IPS DF 19.7 (cell line): ENCODE measurements at places on chromosomes 6 and 20.

DNA sequence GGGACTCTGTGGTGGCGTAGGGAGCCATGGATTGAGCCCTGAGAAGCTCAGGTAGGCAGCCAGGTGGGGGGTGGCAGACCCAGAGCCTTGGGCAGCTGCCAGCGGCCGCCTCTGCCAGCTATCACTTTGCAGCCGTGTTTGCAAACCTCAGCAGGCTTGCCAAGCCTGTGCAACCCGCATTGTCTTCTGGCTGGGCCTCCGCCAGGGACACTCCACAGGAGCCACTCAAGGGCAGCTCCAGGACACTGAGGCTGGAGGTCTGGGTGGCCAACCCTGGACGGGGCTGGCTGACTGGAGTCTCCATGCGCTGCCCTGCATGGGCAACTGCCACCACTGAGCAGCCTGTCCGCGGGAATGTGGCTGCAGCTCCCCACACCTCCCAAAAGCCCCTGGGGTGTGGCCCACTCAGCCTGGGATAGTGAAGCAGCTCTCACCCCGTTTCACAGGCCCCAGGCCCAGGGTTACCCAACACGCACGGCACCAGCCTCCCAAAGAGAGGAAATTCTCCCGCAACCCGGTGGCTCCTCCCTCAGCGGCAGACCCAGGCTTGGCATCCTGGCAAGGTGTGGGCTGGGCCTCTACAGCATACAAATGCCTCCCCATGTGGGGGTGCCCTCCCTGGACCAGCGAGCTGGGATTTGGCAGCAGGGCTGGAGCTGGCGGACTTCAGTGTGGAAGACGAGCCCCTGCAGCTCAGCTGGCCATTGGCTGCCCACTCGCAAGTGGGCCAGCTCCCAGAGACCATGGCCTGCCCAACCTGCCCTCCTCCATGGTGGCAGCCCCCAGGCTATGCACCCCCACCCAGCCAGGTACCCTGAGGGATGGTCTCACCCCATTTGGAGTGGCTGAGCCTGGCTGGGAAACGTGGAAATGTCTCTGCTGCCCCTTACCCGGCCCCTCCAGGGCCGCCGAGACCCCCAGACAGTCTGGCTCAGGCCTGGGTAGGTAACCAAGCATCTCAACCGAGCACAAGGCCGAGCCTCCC, 2.9 kb downstream of the CHRNA4 start:
- DNase-seq: no peak

DNA sequence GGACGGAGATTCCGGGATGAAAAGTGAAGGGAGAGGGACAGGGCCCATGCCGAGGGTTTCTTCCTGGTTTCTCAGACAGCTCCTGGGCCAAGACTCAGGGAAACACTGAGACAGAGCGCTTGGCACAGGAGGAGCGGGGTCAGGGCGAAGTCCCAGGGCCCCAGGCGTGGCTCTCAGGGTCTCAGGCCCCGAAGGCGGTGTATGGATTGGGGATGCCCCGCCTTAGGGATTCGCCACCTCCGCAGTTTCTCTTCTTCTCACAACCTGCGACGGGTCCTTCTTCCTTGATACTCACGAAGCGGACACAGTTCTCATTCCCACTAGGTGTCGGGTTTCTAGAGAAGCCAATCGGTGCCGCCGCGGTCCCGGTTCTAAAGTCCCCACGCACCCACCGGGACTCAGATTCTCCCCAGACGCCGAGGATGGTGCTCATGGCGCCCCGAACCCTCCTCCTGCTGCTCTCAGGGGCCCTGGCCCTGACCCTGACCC, 55.0 kb upstream of the HLA-A start:
- no peak for DNase-seq

DNA sequence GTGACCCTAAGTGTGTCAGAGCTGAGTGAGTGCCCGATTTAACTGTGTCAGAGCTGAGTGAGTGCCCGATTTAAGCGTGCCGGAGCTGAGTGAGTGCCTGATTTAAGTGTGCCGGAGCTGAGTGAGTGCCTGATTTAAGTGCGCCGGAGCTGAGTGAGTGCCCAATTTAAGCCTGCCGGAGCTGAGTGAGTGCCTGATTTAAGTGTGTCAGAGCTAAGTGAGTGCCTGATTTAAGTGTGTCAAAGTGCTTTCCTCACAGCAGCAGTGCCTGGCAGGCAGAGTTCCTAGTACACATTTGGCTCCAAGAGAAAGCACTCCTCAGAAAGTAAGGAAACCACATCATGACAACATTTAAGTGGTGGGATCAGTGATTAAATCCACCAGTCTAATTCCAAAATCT, 13.2 kb downstream of the SERAC1 start:
- DNase-seq: no peak

GRCh38 chr6:165753506-165753905, 90.5 kb upstream of the PDE10A start:
- DNase-seq: no peak

DNA sequence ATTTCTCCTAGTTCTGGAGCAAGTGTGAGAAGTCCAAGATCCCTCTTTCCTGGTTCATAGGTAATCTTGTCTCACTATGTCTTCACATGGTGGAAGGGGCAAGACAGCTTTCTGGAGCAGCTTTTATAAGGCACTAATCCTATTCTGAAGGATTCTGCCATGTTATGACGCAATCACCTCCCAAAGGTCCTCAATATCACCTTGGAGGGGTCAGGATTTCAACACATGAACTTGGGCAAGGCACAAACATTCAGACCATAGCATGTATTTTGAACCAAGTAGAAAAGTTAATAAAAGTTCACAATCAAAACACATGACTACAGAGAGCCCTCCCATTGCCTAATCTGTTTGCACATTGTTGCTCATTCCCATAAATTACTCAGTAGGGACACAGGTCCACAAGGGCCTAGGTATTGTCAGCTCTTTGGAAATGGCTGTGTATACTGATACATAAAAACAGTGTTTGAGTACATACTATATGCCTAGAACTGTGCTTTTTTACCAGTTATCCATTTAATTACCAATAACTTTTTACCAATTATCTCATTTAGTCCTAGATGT, 11.3 kb upstream of the TRDN start:
- DNase-seq: no peak

GRCh38 chr6:55659304-55659703, 80.3 kb upstream of the HMGCLL1 start:
- DNase-seq: no peak

GRCh38 chr6:149834513-149835481, 29.4 kb downstream of the LRP11 start:
- DNase-seq: no peak

DNA sequence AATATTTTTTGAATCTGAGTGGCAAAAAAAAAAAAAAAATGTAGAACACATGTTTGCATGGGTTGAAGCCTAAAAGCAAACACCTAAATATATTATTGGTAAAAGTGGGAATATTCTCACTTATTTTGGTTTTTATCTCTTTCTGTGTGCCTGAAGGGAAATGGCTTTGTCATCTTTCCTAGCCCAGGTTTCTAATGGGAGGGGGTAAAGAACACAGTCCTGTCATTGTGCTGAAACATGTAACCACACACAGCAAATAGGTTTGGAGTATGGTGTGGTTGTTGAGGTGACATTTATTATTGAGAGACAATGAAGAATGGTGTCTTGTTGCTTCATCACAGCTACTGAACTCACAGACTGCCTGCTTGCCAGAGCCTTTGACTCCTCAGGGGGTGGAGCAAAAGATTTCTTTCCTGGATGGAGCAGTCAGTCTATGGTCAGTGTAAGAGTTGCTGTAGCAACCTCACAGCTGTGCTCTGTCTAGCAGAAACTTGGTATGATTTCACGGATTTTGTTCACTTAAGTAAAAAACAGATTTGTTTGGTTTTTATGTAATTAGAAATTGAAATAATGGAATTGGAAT, 70.2 kb downstream of the CEP57L1 start:
- no peak for DNase-seq

- DNase-seq: no peak
Observed at GRCh38 chr20:1663917-1664316, 6.3 kb upstream of the SIRPG start.

DNA sequence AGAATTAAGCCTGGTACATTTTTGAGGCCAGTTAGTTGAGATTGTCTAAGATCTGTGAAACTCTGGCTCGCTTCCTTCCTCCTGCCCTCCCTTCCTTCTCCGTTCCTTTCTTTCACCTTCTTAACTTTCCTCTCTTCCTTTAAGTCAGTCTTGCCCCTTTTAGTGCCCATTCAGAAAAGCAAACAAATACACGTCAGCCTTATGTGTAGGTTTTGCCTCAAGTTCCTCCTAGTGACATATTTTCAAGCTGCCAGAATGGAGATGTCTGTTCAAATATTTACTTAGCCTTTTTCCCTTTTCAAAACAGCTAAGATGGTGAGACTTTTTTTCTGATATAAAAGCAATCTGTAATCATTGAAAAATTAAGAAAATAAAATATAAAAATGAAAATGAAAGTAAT, 178.4 kb downstream of the FARS2 start:
- DNase-seq: no peak

DNA sequence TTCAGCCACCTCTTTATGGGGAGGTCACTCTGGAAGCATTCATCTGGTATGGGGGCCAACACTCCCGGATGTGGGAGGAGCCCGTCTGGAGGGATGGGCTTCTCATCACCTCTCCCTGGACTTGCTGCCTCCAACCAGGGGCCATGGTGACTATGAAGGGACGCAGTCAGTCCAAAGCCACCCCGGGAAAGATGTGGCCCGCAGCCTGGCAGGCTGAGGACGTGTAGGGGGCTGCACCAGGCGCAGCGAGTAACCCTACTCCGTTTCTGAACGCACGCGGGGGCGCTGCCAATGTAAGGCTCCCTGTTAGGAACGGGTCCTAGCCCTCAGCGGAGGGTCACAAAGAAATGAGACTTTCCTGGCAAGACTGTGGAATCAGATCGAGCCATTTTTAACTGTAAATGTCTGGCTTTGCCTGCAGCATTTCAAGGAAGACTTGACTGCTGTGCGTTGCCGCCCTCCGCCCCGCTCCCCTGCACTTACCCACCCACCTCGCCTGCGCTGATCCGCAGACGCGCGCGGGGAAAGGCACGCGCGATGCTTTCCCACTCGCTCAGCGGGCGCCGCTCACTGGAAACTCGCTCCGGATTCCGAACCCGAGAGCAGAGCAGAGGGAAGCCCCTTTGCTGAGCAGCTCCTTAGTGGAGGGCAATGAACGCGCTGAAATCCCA, 55.1 kb downstream of the IL20RA start:
- DNase-seq: peak; percentile 50

DNA sequence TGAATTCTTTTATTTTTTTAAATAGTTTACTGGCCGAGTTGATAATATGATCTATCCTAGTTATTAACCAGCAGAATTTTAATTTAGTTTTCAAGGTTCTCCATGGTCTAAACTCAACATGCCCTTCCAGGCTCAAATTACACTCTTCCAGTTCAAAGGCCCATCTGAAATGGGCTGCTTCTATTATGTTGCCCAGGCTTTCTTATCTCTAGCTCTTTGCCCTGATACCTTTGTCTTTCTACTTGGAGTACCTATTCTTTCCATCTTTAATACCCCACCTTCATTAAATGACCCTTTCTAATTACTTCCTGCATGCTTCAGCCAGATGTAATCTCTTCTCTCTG, 541.2 kb upstream of the FLRT3 start:
- no peak for DNase-seq

GRCh38 chr6:24403501-24403824, 727 bp downstream of the MRS2 start:
- DNase-seq: no peak

GRCh38 chr6:78611886-78612480, 255.4 kb upstream of the IRAK1BP1 start:
- DNase-seq: no peak

- no peak for DNase-seq
Observed at GRCh38 chr6:677919-678318, 15.0 kb downstream of the EXOC2 start.

- no peak for DNase-seq
Observed at GRCh38 chr6:136427378-136427717, 122.9 kb downstream of the MAP7 start.

DNA sequence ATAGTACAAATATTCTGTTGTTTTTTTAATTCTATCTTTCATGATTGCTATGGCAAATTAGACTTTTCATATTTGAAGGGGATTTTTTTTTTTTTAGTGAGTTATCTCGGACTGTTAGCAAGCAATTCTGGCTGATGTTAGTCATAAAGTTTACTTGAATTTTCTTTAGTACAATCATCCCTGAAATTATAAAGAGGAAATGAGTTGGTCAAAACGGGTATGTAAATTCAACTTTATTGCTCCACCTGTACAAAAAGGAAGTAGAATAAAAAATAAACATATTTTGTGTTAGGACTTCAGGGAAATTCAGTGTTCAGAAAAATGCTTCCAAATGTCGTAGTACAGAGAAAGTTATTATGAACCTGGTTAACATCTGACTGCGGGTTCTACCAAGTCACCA, 40.3 kb downstream of the PPP1R14C start:
- no peak for DNase-seq

DNA sequence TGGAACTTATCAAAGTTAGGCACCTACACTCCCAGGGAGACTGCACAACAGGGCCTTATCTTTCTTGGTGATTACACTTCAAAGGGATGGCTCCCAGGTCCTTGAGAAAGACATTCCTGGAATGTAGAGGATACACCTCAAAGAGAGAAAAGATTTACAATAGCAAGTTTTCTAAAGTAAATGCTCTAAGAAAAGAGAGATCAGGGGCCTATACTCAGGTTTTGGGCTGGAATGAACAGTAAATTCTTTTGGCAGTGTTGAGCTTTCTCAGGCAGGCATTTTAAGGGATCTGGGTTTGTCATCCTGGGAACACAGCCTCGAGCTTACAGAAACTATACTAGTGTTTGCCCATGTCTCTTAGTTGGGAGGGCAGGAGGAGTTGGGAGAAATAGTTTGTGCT, 31.7 kb upstream of the ME1 start:
- peak; percentile 28 for DNase-seq

DNA sequence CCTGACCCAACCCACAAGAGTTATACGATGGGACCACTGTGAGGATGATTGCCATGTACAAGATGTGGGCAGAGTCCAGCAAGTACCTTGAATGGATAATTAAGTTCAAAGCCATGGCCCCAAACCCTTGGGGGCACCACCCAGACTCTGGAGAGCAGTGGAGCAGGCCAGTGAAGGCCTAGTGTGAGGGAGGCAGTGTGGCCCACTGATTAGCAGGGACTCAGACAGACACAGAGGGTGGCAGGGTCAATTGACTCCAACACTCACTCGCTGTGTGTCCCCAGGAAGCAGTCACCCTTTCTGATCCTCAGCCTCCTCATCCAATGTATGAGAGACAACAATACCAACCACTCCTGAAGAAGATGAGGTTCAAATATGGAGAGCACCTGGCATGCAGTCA, 1.7 kb upstream of the BPIFA1 start:
- DNase-seq: no peak

GRCh38 chr6:71490876-71491275, 202.3 kb downstream of the OGFRL1 start:
- no peak for DNase-seq

DNA sequence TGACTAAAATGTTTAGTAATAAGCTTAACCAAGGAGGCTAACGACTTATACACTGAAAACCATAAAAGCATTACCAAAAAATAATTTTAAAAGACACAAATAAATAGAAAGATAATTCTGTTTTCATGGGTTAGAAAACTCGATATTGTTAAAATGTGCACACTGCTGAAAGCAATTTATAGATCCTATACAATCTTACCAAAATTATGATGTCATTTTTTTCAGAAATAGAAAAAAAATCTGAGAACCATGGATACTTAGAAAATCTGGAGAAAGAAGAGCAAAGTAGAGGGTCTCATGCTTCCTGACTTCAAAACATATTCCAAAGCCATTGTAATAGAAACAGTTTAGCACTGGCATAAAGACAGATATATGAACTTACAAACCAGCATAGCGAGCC, 46.6 kb downstream of the HCRTR2 start:
- no peak for DNase-seq

GRCh38 chr6:75344455-75344854, 59.9 kb upstream of the TMEM30A start:
- DNase-seq: no peak
